C1 segment of cervical spinal cord (tissue), 14 donors: ENCODE measurements at places on chromosomes 12 and 14.

GRCh38 chr14:76768671-76769500 is 7.6 kb downstream of the VASH1 start:
- no peak for DNase-seq

GRCh38 chr12:95623554-95624170 is 72.4 kb upstream of the USP44 start:
- DNase-seq: no peak

- no peak for DNase-seq
Measured at GRCh38 chr12:10557329-10557728, 51.6 kb downstream of the EIF2S3B start.

DNA sequence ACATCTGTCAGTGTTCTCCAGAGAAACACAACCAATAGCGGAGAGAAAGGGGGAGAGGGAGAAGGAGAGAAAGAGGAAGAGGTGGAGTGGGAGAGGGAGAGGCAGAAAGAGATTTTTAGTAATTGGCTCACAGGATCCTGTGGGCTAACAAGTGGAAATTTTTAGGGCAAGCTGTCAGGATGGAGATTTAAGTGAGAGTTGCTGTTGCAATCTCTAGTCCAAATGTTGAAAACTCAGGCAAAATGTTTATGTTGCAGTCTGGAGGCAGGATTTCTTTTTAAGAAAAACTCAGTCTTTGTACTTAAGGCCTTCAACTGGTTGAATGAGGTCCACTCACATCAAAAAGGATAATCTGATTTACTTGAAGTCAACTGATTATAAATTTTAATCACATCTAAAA is 12.5 kb upstream of the GLIPR1L2 start:
- no peak for DNase-seq

- DNase-seq: no peak
Measured at GRCh38 chr14:22610931-22611330, 12.8 kb downstream of the ABHD4 start.

DNA sequence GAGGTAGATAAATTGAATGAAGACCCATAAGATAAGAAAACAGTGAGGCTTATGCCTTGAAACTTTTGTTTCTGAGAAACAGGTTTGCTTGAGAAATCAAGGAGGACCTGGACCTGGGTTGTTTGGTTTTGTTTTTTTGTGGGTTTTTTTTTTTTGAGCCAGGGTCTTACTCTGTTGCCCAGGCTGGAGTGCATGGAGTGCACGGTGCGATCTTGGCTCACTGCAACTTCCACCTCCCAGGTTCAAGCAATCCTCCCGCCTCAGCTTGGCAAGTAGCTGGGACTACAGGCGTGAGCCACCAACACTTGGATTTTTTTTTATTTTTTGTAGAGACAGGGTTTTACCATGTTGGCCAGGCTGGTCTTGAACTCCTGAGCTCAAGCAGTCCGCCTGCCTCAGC is 9.0 kb upstream of the PPTC7 start:
- no peak for DNase-seq

- no peak for DNase-seq
Measured at GRCh38 chr12:96121271-96121711, 72.9 kb upstream of the ELK3 start.

- no peak for DNase-seq
Measured at GRCh38 chr12:129854591-129854990, 49.2 kb downstream of the TMEM132D start.

DNA sequence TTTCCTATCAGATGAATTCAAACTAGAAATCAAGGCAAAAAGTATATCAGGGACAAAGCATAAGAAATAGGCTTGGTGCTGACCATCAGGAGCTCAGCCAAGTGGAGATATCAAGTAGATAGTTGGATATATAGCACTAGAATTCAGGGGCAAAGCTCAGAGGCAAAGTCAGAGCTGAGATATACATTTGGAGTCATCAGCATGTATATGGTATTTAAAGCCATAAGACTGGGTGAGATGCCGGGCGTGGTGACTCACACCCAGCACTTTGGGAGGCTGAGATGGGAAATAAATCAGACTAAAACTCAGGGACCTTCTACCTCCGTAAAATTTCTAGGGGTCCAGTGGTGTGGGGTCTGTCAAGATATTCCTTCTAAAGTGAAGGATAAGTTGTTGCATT is 38.9 kb upstream of the LIMA1 start:
- DNase-seq: no peak

DNA sequence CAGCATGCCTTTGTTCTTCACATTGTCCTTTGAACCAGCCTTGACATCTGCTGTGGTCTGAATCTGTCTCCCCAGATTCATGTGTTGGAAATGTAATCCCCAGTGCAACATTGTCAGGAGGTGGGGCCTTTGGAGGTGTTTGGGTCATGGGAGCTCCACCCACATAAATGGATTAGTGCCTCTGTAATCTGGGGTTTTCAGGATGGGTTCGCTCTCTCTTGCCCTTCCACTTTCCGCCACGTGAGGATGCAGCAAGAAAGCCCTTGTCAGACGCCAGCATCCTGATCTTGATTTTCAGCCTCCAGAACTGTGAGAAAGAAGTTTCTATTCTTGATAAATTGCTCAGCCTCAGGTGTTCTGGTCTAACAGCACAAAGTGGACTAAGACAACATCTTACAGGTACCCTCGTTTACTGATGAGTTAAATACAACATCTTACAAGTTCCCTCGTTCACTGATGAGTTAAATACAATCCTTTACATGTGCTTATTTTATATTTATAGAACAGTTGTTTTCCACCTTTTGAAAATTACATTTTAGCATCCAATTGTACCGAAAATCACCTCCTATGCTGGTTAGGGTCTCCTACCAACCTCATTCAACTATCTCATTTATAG is 54.4 kb upstream of the RIMBP2 start:
- no peak for DNase-seq

DNA sequence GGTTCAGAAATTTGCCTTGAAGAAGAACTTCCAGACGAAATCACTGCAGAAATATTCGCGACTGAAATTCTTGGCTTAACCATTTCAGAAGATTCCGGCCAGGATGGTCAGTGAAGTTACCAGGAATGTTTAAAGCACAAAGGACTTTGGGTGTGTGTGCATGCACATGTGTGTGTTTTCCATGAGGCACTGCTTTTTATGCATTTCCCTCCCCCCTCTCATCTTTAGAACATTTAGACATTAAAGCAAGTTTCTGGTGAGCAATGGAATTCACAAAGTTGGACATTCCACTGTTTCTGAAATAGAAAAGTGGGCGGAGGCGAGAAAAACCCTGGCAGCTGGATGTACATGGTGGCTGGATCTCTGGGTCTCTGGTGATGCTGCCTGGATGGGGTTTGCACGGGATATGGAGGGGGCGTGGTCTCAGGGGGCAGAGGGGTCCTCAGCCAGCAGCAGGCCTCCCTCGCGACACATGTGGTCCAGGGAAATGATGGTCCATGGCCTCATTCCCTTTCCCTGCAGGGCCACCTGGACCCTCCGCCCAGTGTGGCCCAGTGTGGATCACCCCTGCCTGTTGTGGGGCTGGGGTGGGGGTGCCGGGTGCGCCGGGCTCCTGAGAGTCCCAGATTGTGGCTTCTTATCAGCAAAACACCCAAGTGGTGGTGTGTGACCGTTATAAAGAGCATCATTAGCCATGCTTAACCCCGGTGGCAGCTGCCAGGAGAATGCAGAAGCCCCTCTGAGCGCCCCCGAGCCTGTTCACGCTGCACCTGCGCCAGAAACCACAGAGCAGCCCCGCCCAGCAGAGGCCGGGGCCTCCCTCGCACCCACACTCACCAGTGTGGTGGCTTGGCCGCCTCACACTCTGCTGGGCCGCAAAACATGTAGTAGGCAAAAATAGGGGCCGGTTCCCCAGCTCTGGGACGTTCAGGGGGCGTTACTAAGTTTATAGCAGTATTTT is 17.8 kb upstream of the BCL7A start:
- no peak for DNase-seq
